NCI-H2171 treated with DMSO at 0.1 percent for 48 hours (cell line): ENCODE measurements at places on chromosomes 3 and 15.

- DNase-seq, result no peak
These were observed 107.2 kb upstream of the MME start for GRCh38 chr3:154972951-154973350.

DNA sequence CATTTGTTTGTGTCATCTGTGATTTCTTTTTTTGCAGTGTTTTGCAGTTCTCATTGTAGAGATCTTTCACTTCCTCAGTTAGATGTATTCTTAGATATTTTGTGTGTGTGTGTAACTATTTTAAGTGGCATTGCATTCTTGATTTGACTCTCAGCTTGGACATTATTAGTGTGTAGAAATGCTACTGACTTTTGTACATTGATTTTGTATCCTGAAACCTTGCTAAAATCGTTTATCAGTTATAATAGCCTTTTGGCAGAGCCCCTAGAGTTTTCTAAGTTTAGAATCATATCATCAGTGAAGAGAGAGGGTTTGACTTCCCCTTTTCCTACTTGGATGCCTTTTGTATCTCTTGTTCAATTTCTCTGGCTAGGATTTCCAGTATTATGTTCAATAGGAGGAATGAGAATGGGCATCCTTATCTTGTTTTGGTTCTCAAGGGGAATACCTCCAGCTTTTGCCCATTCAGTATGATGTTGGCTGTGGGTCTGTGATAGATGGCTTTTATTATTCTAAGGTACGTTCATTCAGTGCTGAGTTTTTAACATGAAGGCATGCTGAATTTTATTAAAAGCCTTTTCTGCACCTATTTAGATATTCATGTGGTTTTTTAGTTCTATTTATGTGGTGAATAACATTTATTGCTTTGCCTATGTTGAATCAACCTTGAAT, 211.7 kb downstream of the MBNL1 start:
- DNase-seq, result no peak

GRCh38 chr3:193868590-193868989, 267.4 kb upstream of the HES1 start:
- DNase-seq, result no peak

DNA sequence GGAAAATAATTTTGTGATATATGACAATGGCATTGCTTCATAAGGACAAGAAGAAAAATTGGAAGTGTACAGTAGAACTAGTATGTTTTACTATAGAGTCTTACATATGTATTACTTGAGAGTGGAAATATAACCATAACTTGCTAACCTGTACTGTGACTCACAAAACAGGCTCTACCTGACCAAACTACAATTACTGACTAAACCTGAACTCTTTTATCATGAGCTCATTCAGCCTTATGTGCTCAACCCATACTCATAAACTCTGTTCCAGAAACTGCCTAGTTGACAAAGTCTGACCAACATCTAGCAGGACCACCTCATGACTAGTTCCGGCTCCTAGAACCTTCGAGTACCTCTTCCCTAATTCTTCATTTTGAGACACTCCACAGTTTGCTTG, 6.3 kb downstream of the CDIN1 start:
- no peak for DNase-seq

DNA sequence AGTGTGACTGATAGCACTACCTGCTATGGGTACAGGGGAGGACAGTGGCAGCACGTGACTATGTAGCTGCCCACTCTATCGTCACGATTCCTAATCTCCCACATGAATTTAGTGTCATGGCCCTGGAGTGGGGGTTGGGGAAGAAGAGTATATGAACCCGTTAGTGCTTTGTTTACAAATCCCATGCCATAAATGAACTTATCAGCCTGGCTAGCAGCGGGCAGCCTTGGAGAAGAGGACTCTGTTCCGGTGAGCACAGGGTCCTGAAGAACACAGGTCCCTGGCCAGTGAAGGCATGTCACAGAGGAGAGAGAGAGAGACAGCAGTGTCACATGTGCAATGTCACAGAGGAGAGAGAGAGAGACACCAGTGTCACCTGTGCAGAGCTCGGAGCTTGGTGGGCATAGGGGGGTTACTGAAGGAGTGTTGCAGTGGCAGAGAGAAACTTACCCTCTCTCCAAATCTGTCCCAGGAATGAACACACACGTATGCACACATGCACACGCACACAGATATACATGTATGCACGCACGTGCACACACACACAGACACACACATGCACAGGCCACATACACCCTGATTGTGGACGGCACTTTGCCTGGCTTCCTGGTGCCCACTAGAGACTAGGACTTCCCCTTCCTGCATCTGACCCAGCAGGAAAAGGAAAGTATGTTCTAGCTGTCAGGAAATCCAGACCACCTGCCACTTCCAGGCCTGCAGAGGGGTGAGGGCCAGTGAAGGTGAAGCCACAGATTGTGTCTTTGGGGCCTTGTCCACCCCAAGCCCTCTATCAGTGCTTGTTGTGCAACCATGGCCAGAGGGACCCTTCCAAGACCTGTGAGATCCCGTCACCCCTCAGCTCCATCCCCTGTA, 26.3 kb downstream of the ITGA11 start:
- no peak for DNase-seq
